ENCODE measurements at places on chromosomes 1 and 21.

DNA sequence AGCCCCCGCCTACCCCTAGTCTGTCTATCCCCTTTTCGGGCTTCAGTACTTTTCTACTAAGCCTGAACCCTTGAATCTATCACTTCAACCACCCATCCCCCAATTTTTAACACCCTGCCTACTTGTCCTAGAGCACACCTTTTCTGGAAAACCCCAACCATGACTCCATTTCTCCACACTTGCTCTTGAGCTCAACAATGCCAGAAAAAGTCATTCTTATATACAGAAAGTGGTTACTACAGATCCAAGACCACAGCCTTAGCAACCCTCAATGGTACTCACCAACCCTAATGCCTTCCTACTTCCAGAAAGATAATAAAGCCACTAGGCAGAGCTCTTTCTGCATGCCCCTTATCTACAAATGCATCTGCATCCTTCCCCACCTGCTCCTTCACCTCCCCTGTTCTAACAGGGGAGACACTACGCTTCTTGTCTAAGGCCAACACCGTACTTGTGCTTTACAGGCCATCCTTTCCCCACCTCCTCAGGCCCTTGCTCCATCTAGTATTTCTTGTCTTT is 41.2 kb downstream of the DMAP1 start:
- no peak for DNase-seq

DNA sequence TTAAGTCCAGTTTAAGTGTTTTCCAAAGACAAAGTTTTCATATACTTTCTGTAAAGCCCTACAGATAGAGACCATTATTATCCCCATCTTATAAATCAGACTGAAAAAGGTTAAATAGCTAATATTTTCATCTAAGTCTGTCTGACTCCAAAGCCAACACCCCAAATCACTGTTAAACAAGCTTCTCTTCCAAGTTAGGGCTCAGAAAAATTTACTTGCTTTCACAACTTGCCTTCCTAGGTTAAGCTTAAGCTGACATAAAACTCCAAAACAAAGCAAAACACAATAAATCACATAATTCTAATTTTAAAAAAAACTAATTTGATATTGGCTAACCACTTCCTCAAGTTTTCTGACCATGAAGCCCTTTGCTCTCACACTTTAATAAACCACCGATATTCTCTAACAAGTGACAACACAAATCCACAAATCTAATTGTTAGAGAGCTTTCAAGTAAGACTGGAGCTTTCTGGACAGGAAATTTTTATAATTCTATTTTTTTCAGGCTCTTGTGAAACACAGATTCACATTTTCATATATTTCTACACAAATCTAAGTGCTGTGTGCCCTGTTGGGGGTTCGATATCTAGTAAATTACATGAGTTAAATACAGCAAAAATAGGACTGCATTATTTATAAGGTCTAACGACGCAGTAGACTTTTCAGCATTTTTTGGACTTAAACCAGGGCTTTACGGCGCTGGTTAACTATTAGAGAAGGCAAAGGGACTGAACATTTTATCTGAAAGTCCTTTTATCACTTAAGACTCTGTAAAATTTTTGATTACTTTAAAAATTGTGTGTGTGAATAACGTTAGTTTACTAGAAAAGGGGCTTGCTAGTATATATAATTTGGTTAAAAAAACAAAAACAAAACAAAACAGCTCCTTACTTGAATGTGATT is 2.1 kb downstream of the GNG12 start:
- no peak for DNase-seq

DNA sequence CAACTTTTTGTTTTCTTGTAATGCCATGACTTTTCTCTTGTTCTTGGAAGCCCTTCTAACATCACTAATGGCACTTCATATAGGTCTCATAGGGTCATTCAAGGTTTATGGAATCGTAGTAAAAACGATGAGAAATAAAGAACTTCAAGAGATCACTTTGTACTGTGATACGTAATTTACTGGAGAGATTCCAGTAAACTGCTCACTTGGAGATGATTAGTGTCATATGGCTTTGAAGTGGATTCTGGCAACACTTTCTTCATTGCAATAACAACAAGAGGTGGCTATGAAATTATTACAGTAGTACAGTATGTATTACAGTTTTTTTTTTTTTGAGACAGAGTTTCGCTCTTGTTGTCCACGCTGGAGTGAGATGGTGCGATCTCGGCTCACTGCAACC is 103.4 kb downstream of the RUSC1 start:
- DNase-seq: no peak

DNA sequence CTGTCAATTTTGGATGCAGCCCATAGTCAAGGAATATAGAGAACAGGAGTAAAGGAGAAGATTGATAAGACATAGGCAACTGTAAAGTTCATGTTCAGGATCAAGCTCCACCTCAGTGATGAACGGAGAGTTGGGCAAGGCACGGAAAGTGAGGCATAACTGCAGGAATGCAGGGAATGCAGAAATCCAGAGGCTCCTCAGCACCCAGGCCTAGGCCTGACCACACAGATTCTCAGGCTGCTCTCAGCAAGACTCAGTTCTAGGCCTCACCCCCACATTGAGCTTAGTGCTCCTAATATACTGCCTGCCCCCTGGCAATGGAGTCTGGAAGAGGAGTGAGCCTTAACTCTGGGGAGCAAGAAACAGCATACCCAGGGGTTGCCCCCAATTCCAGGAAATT is 36.3 kb upstream of the S1PR1 start:
- no peak for DNase-seq

- no peak for DNase-seq
Measured at GRCh38 chr21:31248598-31248997, 95.5 kb downstream of the TIAM1 start.

GRCh38 chr1:32390904-32391870 is 3.1 kb downstream of the BSDC1 start:
- no peak for DNase-seq

- no peak for DNase-seq
Measured at GRCh38 chr1:234724516-234725176, 114.7 kb upstream of the IRF2BP2 start.

GRCh38 chr1:228792601-228793000 is 57.3 kb downstream of the RHOU start:
- no peak for DNase-seq

GRCh38 chr21:45499970-45500577 is 42.2 kb downstream of the SLC19A1 start:
- DNase-seq: no peak

DNA sequence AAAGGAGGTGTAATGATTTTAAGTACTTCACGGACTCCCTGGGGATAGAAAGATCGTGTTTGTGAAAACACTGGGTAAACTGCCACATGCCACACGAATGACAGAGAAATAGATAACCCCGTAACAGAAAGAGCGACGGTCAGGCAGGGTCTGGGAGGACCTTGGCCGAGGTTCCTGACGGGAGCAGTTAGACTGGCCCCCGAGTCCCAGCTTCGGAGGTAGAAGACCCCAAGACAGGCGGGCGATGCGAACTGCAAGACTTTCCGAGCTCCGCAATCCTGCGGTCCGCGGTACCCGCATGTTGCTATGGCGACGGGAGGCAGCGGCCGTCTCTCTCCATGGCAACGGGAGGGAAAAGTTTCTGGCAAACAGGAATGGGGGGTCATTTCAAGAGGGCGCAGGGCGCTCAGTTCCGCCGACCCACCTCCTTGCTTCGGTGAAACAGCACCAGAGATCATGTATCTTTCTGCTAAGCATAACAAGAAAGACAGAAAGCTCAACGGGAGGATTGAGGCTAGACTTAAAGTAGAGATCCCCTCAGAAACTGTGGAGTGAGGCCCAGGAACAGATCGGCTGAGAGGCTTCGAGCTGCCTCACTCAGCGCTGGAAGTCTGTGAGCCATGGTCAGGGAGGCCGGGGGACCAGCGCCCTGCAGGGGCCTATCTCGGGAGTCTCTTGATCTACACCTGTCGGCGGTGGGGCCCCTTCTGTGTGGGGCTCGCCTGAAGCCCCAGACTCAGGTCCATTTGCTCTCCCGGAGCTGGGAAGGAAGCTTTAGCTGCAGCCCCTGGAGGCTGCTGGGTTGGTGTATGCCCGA is 685 bp upstream of the SYT6 start:
- DNase-seq: no peak

GRCh38 chr1:174769961-174770549 is 229.7 kb upstream of the CACYBP start:
- no peak for DNase-seq

- DNase-seq: no peak
Measured at GRCh38 chr1:109270623-109271317, 12.2 kb downstream of the PSRC1 start.

DNA sequence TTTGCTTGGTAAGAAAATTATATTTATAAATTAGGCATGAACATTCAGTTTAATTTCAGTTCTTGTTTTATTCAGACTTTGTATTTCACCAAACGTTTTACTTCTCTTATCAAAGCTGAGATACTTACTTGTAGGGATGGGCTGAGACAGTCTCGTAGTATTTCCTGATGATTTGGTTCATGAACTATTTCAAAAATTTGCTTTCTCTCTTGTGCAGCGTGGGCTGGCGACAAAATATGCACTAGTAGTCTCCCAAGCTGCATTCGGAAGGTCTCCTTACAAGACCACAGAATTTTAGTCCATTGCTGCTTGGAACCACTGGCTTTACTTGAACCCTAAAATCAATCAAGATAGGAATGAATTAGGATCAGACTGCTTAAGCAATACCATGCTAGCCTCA is 91.7 kb upstream of the GNG4 start:
- no peak for DNase-seq

- DNase-seq: no peak
Measured at GRCh38 chr1:40651138-40651857, 14.2 kb downstream of the RIMS3 start.

DNA sequence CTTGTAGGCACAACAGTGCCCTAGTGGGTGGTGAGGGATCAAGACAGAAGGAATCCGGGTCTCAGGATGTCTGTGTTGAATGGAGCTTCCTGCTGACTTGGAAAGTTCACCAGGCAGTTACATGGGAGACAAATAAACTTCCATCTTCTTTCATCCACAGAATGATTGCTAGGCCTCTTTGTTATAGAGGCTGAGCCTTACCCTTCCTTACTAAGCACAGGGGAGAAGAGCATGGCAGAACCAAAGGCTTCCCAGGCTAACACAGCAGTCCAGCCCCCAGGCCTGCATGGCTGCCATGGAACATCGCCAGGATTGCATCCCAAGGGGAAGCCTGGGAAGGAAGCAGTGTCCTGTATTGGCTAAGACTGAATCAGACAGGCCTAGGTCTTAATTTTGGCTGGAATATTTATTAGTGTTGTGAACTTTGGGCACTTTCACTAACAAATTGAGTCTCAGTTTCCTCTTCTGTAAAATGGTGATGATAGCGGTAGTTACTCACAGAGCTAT is 18.7 kb downstream of the HEYL start:
- no peak for DNase-seq

- DNase-seq: no peak
Measured at GRCh38 chr1:20233866-20234265, 47.5 kb upstream of the PLA2G2C start.

DNA sequence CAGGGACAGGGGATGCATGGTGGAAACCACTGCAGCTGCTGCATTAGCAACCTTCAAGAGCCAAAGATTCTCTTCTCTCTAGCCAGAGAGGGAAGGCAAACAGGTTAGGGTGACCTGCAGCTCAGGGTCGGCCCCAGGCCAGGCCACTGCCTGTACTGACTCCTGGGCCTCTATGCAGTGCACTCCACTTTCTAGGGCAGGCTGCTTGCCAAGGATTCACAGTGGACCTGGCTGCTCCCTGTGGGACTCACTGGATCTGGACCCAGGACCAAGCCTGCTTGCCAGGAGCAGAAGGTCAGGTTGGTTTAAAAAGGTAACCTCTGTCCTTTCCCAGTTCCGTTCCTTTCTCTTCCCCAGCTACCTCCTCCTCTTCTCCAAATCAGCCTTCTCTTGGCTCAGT is 52.4 kb downstream of the HIVEP3 start:
- DNase-seq: no peak

DNA sequence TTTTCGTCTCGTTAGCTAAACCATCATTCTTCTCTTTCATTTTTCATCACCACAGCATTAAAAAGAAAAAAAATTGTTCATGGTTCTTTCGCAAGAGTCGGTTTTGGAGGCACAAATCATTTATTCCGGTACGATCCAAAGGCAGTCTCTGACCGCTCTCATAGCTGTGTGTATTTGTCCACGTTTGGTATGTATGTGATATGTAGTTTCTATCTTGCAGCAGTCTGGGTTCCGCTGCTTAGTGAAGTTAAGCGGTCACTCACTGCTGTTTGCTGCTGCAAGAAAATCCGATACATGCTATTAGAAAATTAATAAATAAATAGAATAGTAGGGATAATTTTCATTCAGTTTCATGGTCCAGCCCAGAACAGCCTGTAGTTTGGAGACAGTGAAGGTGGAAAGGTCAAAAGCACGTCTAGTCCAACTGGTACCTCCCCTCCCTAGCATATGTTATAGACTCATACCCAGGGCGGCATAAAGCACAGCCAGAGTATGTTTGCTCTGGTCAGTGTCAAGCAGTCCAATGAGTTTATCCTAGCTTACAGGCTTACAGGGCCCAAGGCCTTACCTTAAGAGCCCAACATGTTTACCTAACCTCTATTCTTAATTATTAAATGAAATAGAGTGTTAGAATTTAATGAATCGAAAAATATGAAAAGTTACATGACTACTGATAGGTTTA is 2.5 kb downstream of the FMN2 start:
- DNase-seq: no peak

GRCh38 chr1:1040004-1040991 is 20.4 kb downstream of the AGRN start:
- peak; percentile 71 for DNase-seq

DNA sequence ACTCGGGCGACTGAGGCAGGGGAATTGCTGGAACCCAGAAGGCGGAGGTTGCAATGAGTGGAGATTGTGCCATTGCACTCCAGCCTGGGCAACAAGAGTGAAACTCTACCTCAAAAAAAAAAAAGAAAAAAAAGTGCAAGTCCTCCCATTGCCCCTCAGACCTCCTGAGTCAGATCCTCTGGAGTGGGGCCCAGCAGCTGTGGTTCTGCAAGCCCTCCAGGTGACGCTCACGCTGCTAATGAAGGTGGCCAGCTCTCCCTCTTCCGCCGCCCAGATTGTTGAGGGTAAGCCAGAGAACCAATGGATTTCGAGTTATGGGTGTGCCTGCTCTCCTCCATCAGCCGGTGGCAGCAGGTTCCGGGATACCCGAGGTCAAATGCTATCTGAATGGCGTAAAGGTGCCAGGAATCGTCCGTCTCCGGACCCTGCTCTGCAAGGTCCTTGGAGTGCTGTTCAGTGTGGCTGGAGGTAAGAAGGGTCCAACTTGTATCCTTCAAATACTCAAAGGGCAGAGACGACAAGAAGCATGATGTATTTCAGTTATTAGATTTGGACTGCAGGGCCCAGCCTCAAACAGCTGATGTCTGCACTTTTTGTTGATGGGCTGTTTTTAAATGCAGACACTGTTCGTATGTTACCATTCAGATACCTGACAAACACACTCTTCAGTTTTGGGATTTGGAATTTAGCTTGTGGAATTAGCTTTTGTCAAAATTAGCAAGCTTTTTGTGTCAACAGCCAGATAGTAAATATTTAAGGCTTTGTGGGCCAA is 17.6 kb downstream of the CLCN6 start:
- no peak for DNase-seq

Measured in activated T-helper 1 cell treated with anti-CD3 and anti-CD28 coated beads, Interleukin-2, amount 50 U/mL, for 16 hours (primary cell).